ENCODE measurements at places on chromosomes 7 and 10.

DNA sequence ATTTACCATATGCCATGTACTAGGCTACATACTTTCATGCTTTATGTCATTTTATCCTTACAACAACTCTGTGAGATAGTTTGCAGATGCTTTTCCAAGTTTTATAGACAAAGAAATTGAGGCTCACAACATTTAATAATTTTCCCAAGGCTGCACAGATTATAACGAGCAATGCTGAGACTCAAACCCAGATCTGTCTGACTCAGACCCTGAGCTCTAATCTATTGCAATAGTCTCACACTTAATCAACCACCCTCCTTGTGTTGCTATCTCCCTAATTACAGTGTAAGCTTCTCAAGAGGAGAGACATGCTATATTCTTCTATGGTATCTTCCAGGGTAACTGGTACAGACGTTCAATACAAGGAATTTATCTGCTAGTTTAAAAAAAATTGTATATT is 247.6 kb downstream of the WDR11 start:
- no peak for DNase-seq

DNA sequence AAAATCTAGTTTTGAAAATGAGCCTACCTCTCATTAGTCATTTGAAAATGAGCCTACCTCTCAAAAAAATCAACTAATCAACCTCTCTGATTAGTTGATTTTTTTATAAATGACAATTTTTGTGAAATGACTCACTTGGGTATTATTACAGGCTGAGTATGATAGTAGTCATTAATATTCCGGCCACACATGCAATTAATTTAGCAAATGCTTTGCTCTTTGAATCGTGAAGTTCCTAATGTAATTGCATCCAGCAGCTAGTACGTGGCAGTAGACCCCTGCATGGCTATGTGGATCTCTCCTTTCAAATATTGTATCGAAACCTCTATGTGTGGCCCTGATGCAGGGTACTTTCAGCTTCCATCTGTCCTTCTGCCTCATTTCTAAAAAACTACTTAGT is 245.9 kb upstream of the PHYHIPL start:
- DNase-seq = no peak

GRCh38 chr10:77405771-77406241 is 231.8 kb downstream of the KCNMA1 start:
- peak; percentile 67 for DNase-seq

- no peak for DNase-seq
These were observed 126.7 kb upstream of the ZMIZ1 start for GRCh38 chr10:78942091-78942501.

GRCh38 chr10:17958049-17958448 is 6.3 kb downstream of the SLC39A12 start:
- no peak for DNase-seq

GRCh38 chr7:150740053-150740452 is 2.8 kb downstream of the GIMAP5 start:
- no peak for DNase-seq

DNA sequence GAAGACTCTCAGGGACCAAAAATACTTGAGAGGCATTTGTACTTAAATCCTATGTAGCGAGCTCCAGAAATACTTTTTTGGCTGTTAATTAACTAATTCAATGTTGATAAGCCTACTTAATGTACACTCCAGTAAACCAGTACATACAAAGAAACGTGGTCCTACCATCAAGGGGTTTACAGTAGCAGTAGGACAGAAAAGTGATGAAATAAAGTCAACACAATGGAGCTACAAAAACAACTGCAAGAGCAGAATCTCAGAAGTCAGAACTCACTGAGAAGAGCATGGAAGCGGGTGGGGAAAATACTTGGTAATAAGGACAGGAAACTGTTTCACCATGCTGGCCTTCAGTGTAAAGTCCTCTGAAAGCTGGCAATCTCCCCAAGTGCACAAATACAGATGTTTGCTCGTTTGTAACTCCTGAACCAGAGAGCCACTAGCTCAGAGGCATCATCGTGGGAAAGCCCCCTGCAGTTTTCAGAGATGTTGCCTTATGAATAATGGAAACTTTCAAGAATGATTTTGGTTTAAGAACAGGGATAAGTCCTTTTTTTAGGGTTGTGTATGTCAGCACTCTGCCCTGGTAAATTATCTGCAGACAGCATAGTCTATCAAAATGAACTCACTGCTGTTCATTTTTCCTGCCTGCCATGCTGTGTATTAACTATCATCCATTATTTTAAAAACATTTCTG is 233.2 kb downstream of the SORCS1 start:
- peak; percentile 19 for DNase-seq

DNA sequence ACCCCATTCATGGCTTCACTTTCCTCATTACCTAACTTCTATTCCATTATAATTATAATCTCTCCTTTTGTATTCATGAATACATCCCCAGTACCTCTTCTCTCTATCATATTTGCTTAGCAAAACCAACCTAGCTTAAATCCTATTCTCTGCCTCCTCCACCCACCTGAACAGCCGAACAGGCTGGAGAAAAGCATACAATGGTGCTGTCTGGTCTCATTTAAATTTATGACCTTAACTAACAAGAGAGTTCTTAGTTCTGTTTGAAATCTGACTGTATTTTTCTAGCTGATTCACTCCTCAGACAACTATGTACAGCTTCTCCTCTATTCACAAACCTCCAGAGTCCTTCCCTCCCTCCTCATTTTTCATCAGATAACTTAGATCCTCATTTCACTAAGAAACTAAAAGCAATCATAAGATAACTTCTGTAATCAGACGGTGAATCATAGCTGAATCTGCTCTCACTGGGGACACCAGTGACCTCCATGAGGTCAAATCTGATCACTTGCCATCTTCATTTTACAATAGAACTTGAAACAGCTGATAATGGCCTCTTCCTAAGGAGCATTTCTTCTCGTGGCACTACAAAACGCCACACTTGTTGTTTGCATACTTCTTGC is 233.9 kb upstream of the AOAH start:
- no peak for DNase-seq

DNA sequence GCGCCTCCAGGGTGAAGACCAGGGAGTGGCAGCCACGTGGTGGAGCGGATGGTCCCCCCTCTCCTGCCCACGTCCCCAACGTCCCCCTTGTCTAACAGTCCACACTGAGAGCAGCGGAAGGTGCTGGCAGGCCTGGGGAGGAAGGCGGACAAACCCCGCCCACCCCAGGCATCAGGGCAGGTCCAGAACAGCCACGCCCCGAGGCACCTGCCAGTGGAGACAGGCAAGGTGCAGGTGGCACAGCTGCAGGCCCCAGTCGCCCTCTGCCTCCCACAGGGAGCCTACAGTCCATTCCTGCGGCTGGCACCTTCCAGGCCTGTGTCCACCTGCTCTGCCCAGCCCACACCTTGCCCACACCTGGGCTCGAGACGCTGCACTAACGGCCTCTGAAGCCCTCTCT is 24.9 kb downstream of the CYP2W1 start:
- DNase-seq = no peak

- DNase-seq = peak; percentile 84
These were observed 69.0 kb downstream of the CREM start for GRCh38 chr10:35195361-35196306.

DNA sequence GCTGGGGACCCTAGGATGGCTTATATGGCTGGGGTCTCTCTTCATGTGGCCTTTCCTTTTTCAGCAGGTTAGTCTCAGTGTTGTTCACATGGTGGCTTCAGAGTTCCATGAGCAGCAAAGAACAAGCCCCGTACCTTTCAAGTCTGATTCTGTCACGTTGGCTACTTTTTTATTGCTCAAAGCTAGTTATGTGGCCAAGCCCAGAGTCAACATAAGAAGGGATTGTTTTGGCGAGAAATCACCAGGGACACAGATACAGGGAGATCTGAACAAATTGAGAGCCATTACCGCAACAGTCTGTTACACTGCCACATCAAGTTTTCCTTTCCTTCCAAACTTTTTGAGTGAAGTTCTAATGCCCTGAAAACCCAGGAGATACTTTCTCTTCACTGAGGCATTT is 770.5 kb downstream of the LRMDA start:
- DNase-seq = no peak

DNA sequence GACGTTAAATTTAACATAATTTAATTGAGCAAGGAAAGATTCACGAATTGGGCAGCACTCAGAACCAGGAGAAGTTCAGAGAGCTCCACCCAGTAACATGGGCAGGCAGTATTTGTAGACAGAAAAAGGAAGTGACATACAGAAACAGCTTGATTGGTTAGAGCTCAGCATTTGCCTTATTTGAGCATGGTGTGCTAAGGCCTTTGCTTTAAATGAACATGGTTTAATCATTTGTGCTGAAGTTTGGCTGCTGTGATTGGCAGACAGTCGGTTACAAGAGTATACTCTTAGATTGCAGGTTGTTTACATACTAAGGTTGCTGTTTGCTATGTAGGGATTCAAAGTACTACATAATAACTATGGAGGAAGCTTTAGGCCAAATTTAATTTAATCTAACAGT is 199.2 kb downstream of the MALRD1 start:
- DNase-seq = no peak

DNA sequence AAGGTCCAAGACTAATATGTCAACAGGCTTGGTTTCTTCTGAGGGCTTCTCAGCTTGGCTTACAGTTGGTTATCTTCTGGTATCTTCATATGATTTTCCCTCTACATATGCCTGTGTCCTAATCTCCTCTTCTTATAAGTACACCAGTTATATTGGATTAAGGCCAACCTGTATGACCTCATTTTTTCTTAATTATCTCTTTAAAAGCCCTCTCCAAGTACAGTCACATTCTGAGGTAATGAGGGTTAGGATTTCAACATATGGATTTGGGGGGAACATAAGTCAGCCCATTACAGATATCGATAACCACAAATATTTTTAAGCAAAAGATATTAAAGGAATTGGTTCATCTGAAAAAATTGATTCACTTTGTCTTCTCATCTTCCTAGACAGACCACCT is 49.2 kb downstream of the IQUB start:
- DNase-seq = no peak

DNA sequence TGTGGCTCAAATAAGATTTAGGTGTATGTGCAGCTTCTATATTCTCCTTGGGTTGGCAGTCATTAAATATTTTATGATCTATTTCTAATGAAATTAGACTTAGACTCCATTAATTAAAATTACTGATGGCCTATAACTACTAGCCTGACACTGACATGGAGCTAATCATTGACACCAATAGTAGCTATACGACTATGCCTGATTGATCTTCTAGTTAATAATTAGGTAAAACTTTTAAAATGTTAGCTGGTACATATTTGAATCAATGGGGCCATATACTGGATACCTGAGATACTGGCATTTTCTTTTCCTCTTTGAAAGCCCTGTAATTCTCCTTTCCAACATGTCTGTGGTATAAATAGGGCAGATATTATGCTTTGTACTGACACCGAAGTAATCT is 14.4 kb downstream of the WEE2 start:
- DNase-seq = no peak

- no peak for DNase-seq
These were observed 39.0 kb upstream of the TECTB start for GRCh38 chr10:112244197-112244596.

DNA sequence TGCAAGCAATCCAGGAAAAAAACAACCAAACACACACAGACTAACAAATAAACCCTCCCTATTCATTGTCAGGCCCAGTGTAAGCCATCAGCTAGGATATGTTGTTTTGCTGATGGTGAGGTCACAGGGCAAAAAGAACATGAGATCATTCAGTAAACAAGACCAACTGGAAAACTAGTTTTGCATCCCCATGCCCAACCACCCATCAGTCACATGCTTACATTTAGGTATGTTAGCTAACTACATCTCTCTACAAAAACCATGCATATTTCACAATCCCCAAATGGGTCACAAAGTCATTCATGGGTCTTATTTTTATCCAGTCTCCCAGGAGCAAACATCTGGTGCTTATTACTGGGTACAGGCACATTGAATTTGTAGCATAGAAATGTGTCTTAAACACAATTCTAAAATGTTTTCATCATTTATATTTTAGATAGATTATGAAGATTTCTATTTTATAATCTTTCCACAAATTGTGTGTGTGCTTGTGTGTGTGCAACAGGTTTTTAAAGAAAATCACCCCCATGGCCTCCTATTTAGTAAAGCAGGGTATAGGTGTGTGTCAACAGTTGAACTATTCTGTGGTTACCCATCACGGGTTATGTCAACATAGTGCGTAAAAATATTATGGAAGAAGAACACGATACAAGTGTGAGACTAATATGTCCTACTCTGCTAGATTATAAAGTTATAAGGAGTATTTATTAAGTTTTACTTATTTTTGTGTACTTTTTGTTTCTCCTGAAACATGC is 103.8 kb upstream of the AKR1E2 start:
- DNase-seq = no peak

All from Ammon's horn (tissue), 1 donor.